ENCODE measurements at places on chromosomes 2 and 18.
A peak's percentile ranks its signal among the peaks of the same experiment; 100 is the strongest.

GRCh38 chr2:49693961-49694360, 539.6 kb upstream of the FSHR start:
- DNase-seq, result no peak

- DNase-seq, result no peak
Measured at GRCh38 chr2:147636886-147637285, 207.9 kb upstream of the ACVR2A start.

DNA sequence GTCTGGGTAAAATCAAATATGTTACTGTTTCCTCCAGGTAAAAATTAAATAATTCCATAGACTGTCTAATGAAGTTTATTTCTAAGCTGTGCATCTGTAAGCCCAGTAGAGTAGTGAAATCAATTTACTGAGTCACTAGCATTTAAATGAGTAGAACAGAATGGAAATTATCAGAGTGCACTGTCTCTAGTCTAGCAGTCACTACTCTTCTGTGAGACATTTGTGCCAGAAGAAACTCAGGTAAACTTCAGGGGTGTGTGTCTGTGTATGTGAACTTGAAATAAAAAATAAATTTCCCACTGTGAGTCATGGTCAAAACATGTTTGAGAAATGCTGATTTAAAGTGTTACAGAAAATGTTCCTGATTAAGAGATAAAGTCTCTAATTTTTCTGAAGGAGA, 146.4 kb downstream of the RIF1 start:
- DNase-seq, result no peak

DNA sequence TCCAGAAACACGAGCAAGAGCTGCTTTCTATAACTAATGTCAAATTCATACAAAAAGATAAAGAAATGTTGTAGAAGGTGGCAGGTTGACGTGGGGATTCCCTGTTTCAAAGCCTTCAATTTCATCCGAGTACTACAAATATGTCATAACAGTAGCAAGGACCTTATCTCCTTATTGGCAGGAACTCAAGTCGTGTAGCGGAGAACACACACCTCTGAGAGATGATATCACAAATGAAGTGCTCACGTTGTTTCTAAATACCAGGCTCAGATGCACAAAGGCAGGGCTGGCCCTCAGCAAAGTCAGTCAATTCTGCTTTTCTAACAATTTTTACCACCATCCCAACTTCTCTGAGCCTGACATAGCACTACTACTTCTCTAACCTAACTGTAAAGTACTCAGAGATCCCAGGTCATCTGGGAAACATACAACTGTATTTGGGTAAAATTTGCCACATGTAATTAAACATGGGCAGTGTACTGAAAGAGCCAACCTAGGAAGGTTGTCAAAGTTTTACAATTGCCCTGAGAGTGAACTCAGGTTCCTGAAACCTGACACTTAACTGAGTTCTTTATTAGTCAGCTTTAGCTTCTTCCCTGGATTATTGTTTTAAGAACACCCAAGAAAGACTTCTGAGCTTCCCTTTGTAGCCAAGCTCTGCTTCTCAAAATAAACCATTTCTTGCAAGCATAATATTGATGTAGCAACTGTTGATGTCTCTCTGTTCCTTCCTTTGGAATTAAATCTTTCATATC, 813.7 kb upstream of the ACVR2A start:
- no peak for DNase-seq

DNA sequence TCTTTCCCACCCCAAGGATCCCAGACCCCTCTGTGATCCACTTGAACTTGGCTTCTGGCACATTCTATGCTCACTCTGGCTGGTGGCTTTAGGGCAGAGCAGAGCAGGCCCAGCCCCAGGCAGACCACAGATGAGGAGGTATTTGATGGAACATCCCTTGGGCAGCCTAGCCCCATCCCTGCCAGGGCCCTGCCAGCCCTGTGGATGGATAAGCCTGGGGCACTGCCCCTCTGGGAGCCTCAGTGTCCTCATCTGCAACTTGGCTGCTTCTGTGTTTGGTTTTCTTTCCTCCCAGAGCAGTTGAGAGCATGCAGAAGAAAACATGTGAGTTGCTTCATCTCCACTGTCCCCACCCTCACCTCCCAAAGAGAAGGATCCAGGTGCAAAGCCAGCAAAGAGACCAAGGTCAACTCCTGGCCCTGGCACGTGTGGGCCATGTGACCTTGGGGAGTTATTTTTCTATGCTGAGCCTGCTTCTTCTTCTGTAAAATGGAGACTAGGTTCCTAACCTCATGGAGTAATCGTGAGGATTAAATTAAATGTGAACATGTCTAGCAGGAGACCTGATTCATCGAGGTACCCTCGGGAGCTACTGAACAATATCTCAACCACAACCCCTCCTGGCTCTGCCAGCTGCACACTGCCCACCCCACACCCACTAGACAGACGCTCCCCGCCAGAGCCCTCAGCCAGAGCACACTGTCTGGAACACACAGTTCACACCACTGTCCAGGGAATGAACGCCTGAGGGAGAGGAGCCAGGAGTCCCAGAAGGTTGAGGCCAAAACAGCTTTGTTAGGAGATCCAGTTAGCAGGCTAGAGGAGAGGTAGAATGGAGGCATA, 14.6 kb upstream of the TNS1 start:
- no peak for DNase-seq

GRCh38 chr2:19933351-19933981, 31.7 kb upstream of the TTC32 start:
- no peak for DNase-seq

- DNase-seq, result no peak
Measured at GRCh38 chr2:192379736-192380135, 185.0 kb upstream of the TMEFF2 start.

DNA sequence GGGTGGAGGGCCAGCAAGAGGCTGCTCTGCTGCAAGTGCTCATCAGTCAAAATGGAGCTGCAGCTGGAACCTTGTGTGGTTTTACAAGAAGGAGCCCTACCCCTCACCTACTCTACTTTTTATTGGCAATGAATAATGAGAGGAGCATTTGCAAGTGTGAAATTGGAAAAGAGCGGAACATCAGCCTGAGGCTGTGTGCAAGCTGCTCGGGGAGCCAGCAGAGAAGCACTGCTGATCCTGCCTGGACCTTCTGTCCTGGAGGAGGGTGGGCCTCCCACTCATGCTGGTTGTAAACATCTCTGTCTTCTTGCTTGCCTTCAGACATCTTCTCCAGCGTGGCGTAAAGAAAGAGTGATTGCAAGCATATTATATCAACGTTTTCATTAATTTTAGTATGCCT, 256.2 kb downstream of the DLGAP1 start:
- no peak for DNase-seq

DNA sequence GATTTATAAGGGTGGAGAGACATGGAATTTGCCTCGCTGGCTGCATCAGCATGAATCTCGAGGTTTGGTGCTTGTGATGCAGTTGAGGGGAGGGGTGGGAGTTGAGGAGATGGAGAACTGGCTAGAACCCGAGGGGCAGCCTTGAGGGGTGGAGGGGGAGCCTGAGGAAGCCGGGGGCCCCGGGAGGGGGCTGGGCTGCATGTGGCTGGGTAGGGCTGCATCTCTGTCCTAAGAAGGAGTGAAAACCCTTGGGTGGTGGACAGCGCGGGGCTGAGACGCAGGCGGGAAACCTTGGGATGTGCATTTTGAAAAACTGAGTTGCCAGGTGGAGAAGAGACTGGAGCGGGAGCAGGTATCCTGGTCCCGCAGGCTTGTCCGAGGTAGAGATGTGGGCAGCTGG, 64.2 kb downstream of the SNTG2 start:
- no peak for DNase-seq

DNA sequence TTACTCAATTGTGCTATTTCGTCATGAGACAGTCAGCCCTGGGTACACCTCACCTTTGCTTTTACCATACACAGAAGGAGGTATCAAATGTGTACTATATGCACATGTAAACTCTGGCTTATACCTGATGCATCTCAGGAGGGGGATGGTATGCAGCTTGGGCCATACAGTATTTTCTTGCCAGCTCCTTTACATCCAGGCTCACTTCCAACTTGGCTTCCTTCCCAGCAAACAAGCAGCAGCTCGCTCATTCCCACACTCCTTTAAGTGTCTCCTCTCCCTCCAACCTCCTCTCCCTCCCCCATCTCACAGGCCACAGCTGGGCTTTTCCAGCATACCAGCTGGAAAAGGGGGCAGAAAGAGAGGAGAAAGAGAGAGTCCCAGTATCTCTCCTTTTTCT, 9.6 kb downstream of the MARCHF4 start:
- DNase-seq, result no peak

DNA sequence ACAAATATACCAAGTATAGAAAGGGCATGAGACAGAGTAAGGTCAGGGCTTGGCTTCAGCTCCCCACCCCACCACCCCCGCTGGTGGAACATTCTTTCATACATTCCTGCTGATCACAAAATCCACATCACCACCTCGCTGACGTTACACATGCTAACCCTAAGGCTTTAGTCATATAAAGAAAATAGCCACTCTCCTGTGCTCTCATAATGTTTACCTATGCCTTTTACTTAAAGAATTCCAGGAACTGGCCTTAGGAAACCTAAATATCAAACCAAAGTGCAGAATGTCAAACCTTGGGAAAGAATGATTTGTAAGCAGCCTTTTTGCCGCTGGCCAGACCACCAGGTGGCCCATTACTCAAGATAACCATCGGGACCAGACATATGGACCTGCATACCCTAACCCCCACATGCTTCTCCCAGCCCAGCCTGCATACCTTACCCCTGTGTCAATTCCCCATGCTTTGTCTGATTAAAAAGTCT, 136.3 kb upstream of the SLC39A10 start:
- DNase-seq, result no peak

GRCh38 chr2:174683392-174683759, 80.9 kb downstream of the CHRNA1 start:
- peak; percentile 10 for DNase-seq

DNA sequence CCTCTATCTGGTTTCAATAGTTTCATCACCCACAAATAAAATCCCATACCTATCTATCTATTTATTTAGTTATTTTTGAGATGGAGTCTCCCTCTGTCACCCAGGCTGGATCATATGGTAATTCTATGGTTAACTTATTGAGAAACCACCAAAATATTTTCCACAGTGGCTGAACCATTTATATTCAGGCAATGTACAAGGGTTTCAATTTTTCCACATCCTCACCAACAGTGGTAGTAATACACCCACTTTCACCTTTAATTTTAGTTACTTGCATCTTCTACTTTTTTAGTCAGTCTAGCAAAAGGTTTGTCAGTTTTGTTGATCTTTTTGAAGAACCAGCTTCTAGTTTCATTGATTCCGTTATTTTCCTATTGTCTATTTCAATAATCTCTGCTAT, 46.1 kb upstream of the PHLPP1 start:
- DNase-seq, result no peak

DNA sequence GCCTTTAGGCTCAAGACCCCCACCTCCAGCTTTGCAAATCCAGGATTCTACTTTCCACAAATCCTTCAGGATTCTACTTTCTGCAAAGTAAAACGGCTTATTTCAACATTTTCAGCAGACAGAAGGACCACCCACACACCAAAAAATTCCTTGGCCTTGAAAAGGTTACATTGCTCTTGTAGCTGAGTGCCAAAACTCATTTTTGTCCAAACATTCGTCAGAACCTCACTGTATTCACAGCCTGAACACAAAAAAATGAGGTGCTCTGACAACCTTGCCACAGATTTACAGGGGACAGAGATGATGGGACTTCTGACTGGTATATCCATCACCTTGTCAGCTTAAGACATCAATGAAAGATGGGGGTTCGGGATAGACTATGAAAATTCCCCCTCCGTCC, 63.0 kb upstream of the COX7A2L start:
- DNase-seq, result no peak

DNA sequence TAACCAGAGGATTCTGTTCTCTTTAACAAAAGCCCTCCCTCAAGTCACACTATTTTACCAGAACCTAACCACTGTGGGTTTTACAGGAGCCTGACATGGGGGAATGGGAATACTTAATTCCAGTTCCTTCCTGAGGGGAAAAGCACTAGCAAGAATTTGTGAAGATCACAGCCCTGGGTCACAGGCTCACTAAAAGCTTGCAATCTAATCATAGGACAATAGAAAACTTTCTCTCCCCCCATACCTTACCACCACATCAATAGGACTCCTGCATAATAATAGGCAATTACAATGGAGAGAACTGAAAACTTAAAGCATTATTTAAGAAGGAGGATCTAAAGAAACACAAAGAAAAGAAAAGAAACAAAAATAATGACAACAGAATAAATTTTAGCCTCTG, 225.8 kb upstream of the ZNF804A start:
- DNase-seq, result no peak

GRCh38 chr2:104332731-104333130, 521.2 kb upstream of the POU3F3 start:
- no peak for DNase-seq

DNA sequence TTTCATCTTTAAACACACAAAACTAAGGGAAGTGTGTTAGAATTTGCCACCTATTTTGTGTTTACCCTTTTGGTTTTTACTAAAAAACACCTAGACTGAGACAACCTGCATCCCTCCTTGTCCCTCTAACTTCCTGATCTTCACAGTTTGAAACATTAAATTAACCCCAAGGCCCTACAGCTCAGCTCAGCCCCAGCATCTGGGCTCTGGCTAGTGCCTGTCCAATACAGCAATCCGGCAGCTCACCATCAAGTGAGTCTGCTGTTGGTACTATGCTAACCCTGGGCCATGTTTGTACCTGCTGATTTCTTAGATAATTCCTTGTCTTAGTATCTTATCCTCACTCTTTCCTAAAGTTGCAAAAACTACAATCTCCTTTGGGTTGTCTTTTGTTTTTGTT, 162.4 kb downstream of the DSEL start:
- no peak for DNase-seq

- no peak for DNase-seq
Measured at GRCh38 chr18:2636126-2636631, 19.3 kb upstream of the SMCHD1 start.

DNA sequence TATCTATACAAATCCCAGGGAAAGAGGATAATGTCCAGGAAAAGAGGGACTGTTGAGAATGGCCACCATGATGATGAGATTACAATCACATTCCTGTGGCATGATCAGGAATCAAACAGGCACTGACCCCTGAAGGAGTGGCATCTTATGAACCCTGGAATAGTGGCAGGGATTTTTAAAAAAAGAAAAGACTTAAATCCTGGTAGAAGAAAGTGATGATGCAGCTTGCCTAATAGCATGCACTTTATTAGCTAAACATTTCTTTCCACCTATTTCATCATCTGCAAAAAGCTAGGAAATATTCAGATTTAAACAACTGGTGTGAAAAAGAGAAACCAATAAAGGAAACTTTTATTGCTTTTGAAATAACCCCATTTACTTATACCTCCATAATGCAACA, 87.2 kb upstream of the FSHR start:
- no peak for DNase-seq
